GM12878 (cell line): ENCODE measurements at places on chromosomes 2 and 18.
A peak's percentile ranks its signal among the peaks of the same experiment; 100 is the strongest.

GRCh38 chr18:31039426-31039825, 3.1 kb downstream of the DSC3 start:
- DNase-seq: no peak

- DNase-seq: no peak
Measured at GRCh38 chr2:225824748-225825449, 425.4 kb downstream of the NYAP2 start.

GRCh38 chr2:32932825-32933755, 13.7 kb upstream of the LTBP1 start:
- no peak for DNase-seq

- DNase-seq: no peak
Measured at GRCh38 chr2:64023485-64024258, 4.4 kb upstream of the VPS54 start.

DNA sequence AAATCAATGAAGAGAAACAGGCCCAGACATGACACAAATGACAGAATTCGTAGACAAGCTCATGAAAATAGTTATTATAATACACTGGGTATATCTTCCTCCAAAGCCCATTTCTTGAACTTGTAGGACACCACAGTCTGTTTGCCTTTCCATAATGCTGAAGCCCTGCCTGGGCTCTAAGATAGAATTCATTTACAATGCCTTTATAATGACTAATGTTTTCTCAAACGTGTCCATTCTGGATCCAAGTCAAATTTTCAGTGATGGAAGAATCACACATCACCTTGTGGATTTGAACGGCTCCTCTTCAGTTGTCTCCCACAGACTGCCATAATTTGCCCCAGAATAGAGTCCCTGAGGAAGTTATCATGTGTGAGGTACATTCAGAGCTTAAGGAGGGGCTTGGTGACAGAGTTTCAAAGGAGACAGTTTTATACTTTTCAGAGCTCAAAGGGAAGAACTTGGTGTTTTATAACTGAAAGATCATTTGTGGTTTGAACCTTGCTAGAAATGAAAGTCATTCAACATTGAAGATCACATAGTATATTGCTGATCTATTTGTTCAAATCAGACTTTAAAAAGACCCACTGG, 38.2 kb downstream of the CASP8 start:
- DNase-seq: no peak

- no peak for DNase-seq
Measured at GRCh38 chr2:196649202-196649601, 9.7 kb downstream of the CCDC150 start.

- DNase-seq: no peak
Measured at GRCh38 chr2:155846259-155846658, 486.3 kb downstream of the NR4A2 start.

- DNase-seq: no peak
Measured at GRCh38 chr2:219897456-219897855, 270.0 kb downstream of the SLC4A3 start.

DNA sequence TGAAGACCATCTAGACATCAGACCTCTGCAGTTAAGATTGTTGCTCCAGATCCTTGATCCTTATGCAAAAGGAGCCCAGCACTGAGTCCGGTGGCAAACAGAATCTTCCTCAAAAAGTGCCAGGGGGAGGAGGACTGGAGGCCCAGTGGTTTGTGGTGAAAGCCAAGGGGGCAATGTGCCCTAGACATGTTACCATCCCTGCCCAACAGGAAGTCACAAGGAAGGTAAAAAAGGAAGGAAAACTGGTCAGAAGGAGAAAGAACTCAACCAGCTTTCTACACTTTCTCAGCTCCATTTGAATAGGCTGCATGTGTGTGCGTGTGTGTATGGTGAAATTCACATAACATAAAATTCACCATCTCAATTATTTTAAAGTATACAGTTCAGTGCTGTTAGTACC, 25.0 kb upstream of the KDM3A start:
- no peak for DNase-seq

- no peak for DNase-seq
Measured at GRCh38 chr2:15844211-15844801, 96.0 kb upstream of the MYCN start.

GRCh38 chr2:239660390-239661230, 259.8 kb upstream of the HDAC4 start:
- no peak for DNase-seq

DNA sequence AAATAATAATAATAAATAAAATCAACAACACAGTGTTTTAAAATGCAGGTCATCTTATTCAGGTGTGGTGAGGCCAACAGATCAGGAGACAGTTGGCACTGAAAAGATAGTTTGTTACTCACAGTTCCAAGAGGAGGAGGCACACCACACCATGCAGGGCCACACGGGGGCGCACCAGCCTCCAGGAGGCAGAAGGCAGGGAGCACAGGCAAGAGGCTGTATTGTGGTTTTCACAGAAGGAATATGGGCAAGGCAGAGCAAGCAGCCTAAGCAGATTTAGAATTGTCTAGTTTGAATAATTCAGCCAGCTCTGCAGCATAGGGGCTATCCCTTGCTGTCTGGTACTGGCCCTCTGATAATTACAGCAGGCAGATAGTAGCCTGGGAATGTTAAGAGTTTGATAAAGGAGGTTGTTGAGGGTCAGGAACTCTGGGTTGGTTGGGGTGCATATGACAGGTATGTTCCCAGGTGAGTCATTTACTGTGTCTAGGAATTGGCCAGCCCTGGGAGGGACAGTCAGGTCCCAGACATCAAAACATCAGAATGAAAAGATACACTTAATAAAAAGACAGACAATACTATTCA, 31.3 kb downstream of the KIAA2012 start:
- peak; percentile 13 for DNase-seq

DNA sequence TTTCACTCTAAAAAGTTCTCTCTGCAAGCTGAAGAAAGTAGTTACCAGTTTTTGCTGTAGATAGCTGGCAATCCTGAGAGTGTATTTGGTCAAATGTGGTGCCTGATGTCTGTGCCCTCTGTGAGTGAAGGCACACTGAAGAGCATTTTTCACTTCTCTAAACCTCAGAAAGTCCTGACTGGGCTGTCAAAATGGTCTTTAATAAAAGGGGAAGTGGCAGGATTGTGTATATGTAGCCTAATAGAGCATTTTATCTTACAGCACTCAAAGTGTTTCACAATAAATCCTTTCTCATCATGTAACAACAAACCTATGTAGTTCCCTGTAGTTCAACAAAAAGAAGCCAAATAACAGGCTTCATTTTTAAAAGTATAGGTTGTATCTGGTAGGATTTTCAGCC, 1552.3 kb upstream of the SLC39A10 start:
- peak; percentile 77 for DNase-seq

- DNase-seq: no peak
Measured at GRCh38 chr2:121483846-121484245, 46.8 kb upstream of the RNU4ATAC start.

- DNase-seq: no peak
Measured at GRCh38 chr2:53854678-53855077, 5.1 kb downstream of the GPR75 start.

GRCh38 chr2:69815717-69816116, 13.7 kb upstream of the GMCL1 start:
- DNase-seq: no peak

DNA sequence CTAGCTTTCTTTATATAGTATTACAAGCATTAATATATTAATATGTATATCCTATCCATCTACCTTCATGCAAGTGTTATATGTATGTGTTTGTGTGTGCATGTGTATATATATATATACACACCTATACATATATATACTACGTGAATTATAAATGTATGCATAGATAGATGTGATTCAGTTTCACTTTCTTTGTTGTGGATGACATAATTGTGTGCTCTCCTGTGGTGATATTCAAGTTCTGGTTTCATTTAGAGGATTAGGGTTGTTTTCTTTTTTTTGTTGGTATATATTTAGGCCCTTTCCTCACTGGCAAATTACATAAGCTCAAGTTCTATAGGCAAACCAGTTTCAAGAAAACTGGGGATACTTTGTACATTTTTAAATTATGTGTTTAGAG, 225.7 kb upstream of the FANCL start:
- DNase-seq: no peak

GRCh38 chr18:74718312-74718711, 120.6 kb downstream of the ZNF407 start:
- DNase-seq: no peak

DNA sequence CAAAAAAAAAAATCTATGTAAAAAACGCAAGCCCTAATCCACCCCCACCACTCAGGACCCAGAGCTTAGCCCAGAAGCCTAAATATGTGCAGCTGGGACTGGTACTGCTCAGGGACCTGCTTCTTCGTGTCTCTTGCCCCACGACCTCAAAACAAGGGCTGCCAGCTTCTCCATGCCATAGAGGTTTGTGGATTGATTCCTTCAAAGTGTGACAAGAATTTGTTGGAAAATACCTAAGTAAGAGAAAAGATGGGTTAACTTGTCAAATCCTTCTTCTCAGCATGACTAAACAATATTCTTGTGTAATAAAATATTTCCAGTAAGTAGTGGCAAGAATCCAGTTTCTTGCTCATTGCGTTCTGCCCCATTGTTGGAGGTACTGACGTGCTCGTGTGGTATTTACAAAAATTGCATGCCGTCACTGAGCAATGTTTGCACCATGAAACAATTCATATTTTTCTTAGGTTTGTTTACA, 825 bp upstream of the SCYGR1 start:
- no peak for DNase-seq

GRCh38 chr18:64171576-64171975, 22.7 kb upstream of the LINC00305 start:
- DNase-seq: no peak

- DNase-seq: peak; percentile 44
Measured at GRCh38 chr18:3448838-3449511, 997 bp upstream of the TGIF1 start.

DNA sequence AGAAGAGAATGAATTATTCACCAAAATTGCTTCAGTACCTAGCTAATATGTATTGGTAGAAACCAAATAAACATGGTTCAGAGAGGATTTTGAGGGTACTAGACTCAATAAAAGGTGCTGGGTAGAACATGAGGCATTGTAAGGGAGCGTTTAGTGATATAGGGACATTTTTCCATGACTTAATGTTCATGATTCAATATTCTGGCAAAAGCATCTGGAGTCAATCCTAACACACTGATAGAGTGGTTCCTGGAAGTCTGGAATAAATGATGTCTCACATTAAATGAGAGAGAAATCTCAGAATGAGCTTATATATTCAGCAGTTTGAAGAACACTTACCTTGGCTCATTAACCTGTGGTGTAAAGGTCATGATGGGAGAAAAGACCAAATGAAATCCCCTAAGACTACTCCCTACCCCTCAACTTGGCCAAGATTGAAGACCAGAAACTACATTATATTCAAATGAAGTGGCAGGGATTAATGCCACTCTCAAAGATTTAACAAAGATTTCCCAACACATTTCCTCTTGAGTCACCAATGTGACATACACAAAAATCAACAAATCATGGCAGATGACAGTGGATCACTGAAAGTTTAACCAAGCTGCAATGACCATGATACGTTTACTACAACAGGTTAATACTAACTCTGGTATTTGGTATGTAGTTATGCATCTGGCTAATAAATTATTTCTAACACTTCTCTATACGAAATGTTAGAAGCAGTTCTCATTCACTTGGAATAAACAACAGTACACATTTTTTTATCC, 309.5 kb downstream of the SATB2 start:
- no peak for DNase-seq
